Muscle of back (tissue), 13 donors: ENCODE measurements at places on chromosomes 4 and X.

- no peak for DNase-seq
These were observed 522.9 kb downstream of the FAT4 start for GRCh38 chr4:125837493-125838201.

DNA sequence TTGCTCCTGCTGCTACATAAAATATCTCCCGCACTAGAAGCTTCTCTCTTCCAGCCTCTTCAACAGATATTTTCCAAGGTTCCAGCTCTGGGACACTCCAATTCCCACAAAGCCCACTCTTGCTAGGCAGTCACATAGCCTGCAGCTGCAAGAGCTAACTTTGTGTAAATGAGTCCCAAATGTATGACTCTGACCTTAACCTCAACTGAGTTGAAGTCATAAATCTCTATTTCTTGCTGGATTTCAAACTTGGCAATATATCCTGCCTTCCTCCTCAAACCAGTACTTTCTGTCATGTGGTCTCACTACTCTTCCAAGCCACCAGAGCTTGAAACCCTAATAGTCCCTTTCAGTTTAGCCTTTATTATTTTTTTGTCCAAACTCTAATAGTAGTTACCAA, 315.4 kb upstream of the GRIA3 start:
- peak; percentile 66 for DNase-seq

GRCh38 chrX:132489578-132490419, 961 bp upstream of the MBNL3 start:
- peak; percentile 73 for DNase-seq

DNA sequence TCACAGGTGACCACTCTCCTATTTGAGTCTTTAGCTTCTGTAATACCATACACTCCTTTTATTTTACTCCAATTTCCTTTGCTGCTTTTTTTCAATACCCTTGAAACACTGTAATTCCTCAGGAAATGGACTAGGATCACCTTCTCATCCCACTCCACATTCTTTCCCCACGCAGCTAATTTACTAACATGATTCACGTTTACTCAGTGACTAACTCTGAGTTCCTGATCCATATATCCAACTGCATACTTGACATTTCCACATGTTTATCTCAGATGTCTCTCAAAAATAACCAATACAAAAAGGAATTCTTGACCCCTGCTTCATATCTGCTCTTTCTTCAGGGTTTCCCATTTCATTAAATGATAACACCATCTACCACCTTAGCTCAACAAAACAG, 19.9 kb downstream of the RPS6KA6 start:
- DNase-seq: no peak

- DNase-seq: no peak
These were observed 531.0 kb upstream of the ZFP42 start for GRCh38 chr4:187464573-187464972.

- no peak for DNase-seq
These were observed 192.6 kb downstream of the FRMPD4 start for GRCh38 chrX:12330841-12331240.

GRCh38 chrX:105610411-105610810, 211.9 kb upstream of the NRK start:
- no peak for DNase-seq

GRCh38 chr4:109921384-109921808, 8.7 kb downstream of the EGF start:
- no peak for DNase-seq

DNA sequence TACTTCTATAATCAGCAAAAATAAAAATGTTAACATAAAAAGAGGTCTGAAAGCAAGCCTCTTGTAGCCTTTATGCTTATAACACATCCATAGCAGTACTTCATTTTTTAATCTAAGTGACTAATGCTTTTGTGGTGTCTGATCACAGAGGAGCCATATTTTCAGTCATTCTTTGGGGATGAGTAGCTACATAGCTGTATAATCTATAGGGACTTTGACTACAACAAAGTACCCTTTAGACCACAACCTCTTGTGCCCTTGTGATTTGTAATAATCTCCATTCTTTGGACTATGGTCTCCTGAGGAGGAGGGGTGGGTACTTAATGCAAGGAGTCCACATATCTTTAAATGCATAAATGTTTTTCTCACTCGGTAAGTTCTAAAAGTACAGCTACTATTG, 9.6 kb downstream of the DRP2 start:
- peak; percentile 62 for DNase-seq

GRCh38 chr4:154367659-154368058, 123.9 kb downstream of the DCHS2 start:
- DNase-seq: no peak

GRCh38 chrX:136268051-136269048, 17.1 kb upstream of the MAP7D3 start:
- DNase-seq: no peak

- no peak for DNase-seq
These were observed 44.9 kb upstream of the SLC2A9 start for GRCh38 chr4:10066206-10066605.

- DNase-seq: no peak
These were observed 50.0 kb upstream of the ZNF827 start for GRCh38 chr4:145988628-145989027.

DNA sequence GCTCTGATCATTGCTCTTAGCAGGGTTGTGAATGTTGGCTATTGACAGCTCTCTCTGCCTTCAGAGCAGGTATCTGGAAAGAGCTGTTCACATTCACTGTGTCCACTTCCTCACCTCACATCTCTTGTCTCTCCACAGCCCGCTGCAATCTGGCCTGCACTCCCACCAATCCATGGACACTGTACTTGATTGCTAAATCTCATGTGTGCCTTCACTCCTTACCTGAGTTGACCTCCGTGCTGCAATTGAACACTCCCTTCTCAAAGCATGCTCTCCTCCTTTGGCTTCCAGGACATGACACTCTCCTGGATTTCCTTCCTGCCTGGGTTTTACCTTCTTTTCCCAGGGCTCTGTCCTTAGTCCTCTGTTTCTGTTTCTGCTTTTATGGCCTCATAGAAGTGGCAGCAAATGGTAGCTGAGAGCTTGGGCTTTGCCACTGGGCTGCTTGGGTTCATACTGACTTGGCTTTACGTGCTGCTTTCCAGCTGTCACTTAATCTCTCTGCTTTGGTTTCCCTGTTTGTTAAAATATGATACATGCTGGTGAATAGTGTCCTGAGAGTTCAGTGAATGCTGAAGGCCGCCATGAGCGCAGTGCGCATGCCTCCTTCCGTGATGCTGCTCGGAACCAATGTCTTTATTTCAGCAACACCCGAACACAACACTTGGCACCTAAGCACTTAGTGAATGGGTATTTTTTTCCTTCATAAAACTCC, 29.5 kb downstream of the DCUN1D4 start:
- DNase-seq: no peak

DNA sequence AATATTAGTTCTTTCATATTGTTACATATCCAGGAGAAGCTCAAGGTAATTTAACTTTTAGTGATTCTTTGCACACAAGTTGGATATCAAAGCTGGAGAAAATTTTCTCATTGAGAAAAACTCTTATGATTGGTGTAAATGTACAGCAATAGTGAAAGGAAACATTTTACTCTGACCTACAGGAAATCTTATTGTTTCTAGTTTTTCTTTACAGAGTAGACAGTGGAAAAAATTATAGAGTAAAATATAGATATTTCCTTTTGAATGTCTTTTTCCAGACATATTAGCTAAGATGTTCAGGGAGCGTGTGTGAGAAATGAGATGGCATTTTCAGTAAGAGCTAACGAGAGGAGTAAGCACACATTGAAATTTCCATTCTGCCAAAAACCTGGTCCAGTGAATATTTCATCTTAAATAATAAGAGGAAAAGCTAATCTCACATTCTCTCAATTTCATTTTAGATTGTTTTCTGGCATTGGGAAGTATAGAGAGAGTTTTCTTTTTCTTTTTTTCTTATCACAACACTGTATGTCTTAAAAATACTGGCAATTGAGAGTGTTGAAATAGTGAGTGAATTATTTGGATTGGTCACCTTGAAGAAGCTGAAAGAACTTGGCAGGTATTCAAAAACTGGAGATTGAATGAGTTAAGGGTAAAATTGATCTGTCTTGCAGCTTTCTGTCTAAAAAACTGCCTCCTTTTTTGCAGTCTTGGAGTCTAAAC, 15.6 kb upstream of the ATP8A1 start:
- no peak for DNase-seq

GRCh38 chr4:73729534-73730165, 10.7 kb upstream of the CXCL8 start:
- peak; percentile 68 for DNase-seq

DNA sequence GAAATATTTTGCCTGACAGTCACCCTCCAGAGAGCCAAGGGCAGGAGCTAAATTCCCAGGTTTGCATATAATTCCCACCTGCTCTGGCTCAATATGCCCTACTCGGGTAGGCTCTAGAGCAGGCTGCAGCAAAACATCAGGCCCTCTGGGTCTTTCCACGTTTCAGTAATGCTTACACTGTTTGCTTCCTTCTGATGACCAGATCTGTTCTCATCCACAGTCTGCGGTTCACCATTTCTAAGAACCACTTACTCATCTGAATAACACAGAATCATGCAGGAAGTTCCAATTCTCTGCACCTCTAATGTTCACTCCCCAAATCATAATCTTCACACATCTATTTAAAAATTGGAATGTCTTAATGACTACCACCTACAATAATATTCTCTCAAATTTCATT, 141.4 kb downstream of the PPP3CA start:
- no peak for DNase-seq

DNA sequence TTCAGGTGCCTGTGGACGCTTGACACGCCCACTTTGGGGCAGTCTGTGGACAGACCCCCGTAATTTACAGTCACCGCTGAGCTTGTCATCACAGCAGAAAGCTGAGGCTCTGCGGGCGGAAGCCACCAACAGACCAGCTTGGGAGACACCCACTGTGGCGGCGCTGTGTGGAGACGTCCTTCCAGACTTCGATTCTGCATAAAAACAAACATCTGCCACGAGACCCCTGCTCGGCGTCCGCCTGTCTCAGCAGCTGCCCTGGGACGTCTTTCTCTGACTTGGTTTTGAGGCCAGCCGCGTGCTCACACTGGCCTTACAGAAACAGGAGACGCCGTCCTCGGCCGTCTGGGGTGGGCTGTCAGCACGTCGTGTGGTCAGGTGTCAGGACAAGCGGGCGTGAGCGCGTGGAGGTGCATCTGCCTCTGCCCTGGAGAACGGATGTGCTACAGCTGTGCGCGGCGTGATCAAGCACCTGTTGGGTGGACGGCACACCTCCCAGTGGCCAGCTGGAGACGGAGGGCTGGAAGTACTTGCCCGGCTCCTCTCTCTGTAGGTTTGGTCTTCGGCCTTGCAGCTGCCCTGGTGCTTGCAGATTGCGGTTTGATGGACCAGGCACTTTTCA, 37.5 kb downstream of the PIGG start:
- DNase-seq: no peak

- no peak for DNase-seq
These were observed 49.7 kb downstream of the NELFA start for GRCh38 chr4:1959104-1959384.

DNA sequence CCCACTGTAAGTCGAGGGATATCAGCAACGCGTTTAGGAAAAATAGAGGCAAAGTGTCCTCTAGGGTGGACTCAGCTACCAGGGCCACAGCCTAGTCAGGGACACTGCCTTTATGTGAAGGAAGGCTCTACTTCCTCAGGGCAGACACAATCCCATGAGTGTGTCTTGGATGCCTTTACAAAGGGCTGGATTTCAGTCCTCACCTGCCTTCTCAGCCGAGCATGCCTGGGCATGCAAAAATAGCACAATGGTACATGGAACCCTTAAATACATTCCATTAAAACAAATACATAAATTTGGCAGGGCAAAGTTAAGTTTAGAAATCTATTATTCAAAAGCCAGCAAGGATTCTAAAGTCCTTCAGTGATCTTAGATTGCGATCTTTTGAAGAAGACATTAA, 51.1 kb downstream of the DMD start:
- DNase-seq: no peak

DNA sequence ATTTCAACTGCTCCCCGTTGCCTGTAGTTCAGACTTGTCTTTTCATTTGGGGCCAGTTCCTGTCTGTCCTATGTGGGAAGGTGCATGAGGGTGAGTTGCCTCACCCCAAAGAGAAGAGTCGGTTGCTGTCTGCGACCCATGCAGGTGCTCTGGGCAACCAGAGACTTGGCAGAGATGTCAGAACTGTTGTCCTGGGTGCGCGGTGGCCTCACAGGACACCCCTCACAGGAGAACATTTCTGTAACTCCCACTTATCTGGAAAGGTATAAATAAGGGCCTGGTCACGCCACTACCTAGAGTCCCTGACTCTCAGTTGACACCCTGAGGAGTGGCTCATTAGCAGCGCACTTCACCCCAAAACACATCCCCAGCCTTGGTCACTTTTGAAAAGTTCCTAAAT, 9.7 kb upstream of the NAT8L start:
- no peak for DNase-seq

DNA sequence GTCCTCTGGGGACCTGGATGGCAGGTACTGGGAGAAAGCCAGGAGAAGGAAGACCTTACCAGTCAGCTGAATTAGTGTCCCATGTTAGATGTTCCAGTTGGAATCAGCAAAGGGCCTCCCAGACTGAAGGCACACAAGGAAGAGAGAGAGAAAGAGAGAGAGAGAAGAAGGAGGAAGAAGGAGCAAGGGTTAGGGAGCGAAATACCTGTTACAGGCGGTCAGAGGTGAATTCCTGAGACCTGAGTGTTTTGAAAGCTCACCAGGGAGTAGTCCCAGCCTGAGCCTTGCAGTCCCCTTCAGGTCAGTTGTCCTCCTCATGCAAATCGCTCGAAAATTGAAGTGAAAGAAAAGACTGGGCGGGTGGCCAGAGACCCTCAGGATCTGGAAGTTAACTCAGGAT, 60.3 kb downstream of the USP11 start:
- no peak for DNase-seq

- no peak for DNase-seq
These were observed 84.2 kb upstream of the WDFY3 start for GRCh38 chr4:85050736-85051135.

DNA sequence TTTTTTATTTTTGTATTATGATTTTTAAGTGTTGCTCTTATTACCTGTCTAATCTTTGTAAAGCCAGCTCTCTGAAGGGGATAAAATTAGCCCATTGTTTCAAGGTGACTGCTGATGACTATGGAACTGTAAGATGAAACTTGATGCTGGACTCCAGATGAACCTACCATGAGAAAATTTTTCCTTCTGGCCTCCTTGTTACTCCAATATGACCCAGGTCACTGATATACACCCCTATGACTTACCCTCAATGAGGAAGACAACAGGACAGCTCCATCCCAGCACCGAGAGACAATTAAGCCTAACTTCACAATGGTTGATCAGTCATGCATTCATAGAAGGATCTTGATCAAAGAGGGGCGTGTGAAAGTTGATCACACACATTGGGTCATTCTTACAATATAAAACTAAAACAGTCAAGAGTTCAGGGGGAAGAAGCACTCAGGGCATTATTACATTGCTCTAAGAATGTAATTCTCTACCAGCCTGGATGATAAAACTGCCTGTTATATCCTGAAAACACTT, 230.8 kb upstream of the AGTR2 start:
- no peak for DNase-seq

- no peak for DNase-seq
These were observed 42.1 kb upstream of the KLHL34 start for GRCh38 chrX:21700275-21700674.

DNA sequence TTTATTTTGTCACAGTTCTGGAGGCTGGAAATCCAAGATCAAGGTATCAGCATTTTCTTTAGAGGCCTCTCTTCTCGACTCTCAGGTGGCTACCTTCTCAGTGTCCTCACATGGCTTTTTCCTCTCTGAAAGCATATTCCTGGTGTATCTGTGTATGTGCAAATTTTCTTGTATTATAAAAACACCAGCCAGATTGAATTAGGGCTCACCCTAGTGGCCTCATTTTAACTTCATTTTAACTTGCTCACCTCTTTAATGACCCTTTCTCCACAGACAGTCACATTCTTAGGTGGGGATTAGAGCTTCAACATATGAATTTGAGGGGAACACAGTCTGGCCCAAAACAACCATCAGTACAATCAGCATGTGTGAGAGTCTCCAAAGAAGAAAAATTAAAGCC, 542.4 kb upstream of the FAM241A start:
- no peak for DNase-seq
